ENCODE measurements at places on chromosomes 11 and 22.

DNA sequence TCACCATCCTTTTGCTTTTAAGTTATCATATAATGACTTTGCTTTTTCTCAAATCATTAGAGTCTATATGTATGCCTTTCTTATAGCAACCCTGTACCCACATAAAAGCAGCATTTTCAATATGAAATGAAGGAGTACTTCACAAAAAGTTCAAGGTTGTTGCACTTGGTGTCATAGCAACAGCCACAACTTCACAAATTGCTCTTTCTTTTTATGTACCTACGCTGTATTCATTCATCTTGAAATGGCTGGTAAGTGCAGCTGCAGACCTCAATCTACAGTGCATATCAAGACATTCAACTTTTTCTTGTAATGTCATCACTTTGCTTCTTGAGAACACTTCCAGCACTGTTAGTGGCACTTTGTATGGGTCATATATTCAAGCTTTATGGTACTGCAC lies 18.6 kb downstream of the CWC15 start:
- DNase-seq = no peak

DNA sequence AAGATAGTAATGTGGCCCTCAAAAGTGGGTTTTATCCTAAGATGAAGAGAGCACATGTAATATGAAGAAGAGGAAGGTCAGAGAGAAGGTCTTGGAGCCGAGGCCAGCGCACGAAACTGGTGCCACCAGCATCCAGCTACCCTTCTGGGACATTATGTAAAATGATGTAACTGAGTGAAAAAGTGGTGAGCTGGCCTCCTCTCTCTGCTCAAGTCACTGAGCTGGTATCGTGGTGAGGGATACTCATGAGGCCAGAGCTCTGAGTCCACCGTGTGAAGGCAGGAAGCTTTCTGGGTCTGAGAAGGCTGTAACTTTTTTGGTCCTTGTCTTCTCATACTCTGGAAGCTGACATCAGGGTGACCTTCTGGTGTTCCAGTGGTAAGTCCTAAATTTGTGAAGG lies 25.1 kb downstream of the RNF185 start:
- no peak for DNase-seq

DNA sequence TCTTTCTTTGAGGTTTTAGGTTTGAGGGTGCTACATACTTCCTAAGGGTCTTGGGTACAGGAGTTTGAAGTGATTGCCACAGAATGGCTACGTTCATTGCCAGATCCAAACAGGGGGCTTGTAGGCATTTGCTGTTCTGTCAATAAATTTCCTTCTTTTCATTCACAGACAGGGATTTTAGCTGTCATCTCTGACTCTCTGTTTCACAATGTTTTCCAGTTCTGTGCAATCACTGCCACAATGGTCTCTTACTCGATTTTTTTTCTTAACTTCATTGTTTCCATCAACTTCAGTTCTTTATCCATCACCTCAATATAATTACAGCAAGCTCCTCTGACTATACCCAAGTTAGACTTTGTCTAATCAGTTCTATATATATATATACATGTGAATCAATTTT lies 6.2 kb upstream of the HBD start:
- DNase-seq = no peak

- DNase-seq = no peak
Observed at GRCh38 chr22:30314915-30315314, 11.8 kb downstream of the TBC1D10A start.

GRCh38 chr11:119117004-119117706 lies 4.2 kb upstream of the HINFP start:
- no peak for DNase-seq

- peak; percentile 34 for DNase-seq
Observed at GRCh38 chr22:40401532-40401931, 31.1 kb downstream of the SGSM3 start.

All from naive thymus-derived CD4-positive, alpha-beta T cell (primary cell).